NCI-H146 (cell line): ENCODE measurements at places on chromosomes 1 and 21.

DNA sequence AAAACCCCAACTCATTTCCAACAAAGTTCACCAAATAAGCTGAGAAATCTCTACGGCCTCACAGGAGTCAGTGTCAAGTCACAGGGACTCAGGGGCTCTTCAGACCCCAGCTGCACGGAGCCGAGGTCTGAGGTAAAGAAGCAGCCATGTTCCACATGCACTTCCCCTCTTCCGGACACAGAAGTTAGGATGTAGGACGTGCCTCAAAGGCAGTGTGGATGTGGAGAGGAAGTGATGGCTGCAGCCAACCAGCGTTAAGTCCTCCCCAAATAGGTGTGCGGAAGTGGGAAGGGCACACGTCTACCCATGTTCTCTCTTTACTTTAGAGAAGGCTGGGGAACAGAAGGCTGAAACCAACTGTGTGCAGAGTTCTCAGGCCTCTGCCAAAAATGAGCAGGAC is 14.6 kb upstream of the NCF2 start:
- no peak for DNase-seq

DNA sequence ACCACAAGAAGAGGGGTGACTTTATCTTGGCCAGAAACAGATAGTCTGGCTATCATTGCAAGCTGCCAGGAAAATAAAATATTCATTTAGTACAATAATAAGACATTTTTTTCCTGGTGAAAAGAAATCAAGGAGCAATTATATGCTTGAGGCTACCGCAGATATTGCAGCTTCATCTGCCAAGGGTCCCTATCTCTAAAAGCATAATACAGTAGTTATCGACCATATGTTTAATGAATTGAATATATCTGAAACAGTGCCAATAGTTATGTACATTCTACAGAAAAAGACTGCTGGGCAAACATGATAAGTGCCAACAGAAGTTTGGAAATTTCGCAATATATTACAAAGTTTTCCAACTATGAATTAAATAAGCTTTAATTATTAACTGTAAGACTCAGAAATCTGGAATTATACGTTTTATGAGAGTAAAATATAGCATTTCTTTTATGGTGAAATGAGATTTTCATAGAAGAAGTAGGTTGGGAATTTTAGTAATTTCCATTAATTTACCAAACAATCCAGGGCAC is 561.1 kb upstream of the ZP4 start:
- no peak for DNase-seq

GRCh38 chr1:218546314-218546713 is 201.2 kb downstream of the TGFB2 start:
- DNase-seq, result no peak

GRCh38 chr1:92441316-92441696 is 45.4 kb downstream of the GFI1 start:
- no peak for DNase-seq

DNA sequence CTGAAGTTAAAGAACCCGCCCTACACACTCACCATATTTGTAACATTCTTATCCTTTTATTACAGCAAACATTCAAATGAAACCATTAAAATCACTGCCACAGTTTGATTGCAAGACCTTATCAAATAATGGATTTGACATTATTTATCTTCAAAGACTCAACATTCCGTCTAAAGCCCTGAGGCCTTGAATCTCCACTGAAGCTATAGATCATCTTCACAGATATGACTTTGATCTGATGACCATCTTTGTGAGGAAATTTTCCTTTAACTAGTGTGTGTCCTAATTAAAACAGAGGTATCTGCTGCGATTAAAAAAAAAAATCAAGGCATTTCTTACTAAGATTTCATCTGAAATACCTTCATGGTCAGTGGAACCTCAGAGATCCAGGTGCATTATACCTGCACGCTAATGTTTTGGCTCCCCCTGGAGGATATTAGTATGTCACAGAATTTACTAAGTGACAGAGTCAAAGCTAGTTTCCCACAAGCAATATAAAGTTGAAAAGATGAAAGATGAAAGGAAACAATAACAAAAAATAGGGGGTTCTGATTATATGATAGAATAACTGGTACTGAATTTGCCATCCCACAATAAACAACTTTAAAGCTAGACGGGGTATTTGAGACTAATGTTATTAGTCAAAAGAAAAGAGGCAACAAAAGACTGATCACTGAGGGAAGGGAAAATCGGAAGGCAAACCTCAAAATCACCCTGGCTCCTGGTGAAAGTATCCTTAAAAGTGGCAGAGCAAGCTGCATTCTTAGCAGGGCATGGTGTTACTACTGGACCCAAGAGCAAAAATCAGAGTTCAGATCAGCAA is 923.4 kb downstream of the NCAM2 start:
- peak; percentile 52 for DNase-seq

- DNase-seq, result no peak
Observed at GRCh38 chr1:64480999-64481772, 11.3 kb downstream of the CACHD1 start.
